H1 (cell line): ENCODE measurements at places on chromosomes 2 and 18.

GRCh38 chr2:11533278-11534070, at the start of gene GREB1:
GREB1 (plus strand) TSS chr2:11534045; CDS start chr2:11556615, 22,570 bp downstream.
- no peak within 1 kb of the TSS for H3K27ac ChIP-seq
- H3K4me3 ChIP-seq = no peak within 1 kb of the TSS
- peaks cover 3% of the 10 kb centered on the region; the same call in 1 of the 2 replicates for H3K4me1 ChIP-seq
- no peaks in the 10 kb centered on the region for H3K27me3 ChIP-seq
- H3K36me3 ChIP-seq = no peaks in the 10 kb centered on the region
- DNase-seq = no peak

DNA sequence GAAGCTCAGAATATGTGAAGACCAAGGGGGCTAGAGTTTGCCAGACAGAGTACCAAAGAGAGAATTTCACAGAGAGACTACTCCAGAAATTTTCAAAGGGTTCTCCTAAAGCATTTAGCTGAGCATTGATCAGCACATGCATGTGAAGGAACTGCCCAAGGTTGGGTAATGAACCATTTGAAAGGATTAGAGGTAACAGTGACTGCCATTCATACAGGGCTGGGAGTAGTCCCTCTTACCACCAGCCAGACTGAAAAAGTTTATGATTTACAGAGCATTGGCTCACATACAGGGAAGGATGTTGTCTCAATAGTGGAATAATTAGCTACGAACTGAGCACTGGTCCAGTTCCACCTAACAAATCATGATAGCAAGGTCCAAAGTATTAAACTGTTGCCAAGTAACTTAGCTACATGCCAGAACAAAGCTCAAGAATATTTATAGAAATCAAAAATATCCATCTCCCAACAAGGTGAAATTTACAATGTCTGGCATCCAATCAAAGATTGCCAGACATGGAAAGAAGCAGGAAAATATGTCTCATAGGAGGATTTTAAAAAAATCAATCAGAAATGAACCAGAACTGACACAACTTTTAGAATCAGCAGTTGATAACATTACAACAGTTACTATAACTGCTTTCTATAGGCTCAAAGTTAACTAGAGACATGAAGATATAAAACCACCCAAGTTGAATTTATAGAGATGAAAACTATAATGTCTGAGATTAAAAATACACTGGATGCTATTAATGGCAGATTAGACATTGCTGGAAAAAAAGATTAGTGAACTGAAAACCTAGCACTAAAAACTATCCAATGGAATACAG, 25.7 kb upstream of the RNF103 start:
- no peaks in the 10 kb centered on the region for H3K4me1 ChIP-seq
- H3K27me3 ChIP-seq = no peaks in the 10 kb centered on the region
- H3K27ac ChIP-seq = no peak overlapping the region
- no peaks in the 10 kb centered on the region for H3K36me3 ChIP-seq
- DNase-seq = no peak

DNA sequence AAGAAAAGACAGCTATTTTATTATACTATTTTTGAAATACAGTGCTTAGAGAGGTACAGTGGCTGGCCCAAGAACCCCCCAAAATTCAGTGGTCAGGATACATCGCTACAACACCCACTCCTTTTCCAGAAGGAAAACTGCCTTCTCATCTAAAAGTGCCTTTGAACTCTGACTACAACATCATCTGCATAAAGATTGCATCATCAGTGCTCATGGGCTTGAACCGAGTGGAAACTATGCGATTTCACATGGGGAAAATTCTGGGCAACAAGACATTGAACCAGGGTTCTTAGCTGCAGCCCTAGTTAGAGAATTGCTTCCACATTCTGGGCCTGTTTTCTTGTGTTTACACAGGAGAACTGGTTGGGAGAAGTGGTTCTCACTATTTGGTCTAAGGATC, 294.6 kb upstream of the SLC14A2 start:
- no peaks in the 10 kb centered on the region for H3K27me3 ChIP-seq
- H3K27ac ChIP-seq = no peak overlapping the region
- no peak overlapping the region for H3K4me3 ChIP-seq
- H3K36me3 ChIP-seq = no peaks in the 10 kb centered on the region
- no peak for DNase-seq
- peaks cover 6% of the 10 kb centered on the region; the same call in 1 of the 2 replicates for H3K4me1 ChIP-seq

- no peak overlapping the region for H3K27ac ChIP-seq
- H3K4me1 ChIP-seq = no peaks in the 10 kb centered on the region
- DNase-seq = no peak
Observed at GRCh38 chr2:70045405-70045804, 41.9 kb upstream of the PCBP1 start.

DNA sequence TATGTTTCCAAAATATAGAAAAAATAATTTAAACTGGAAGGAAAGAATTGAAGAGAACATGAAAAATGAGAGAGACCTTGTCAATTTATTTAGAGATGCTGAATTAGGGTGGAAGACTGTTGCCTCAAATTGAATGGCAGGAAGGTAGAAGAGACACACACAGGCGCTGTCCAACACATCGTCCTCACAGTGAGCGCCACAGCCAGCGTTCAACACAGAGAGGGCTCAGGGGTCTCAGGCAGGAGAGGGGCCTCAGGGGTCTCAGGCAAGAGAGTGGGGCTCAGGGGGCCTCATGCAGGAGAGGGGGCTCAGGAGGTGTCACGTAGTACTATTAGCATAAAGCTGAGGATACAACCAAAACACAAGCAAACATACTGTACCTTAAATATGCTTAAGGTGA, 65.7 kb downstream of the TMEM18 start:
- H3K36me3 ChIP-seq = no peaks in the 10 kb centered on the region
- no peak overlapping the region for H3K27ac ChIP-seq
- H3K4me3 ChIP-seq = no peak overlapping the region
- DNase-seq = no peak
- no peaks in the 10 kb centered on the region for H3K4me1 ChIP-seq
- no peaks in the 10 kb centered on the region for H3K27me3 ChIP-seq

- no peak overlapping the region for H3K4me3 ChIP-seq
- H3K4me1 ChIP-seq = peaks cover 5% of the 10 kb centered on the region; the same call in 1 of the 2 replicates
- H3K27me3 ChIP-seq = 0 out of 2 replicates have a peak, but pooled peaks cover 2% of the 10 kb centered on the region
- no peaks in the 10 kb centered on the region for H3K36me3 ChIP-seq
Observed at GRCh38 chr2:219632760-219633105, 5.3 kb downstream of the SLC4A3 start.

- no peaks in the 10 kb centered on the region for H3K4me1 ChIP-seq
- no peak for DNase-seq
Observed at GRCh38 chr2:42578621-42579020, 10.2 kb downstream of the MTA3 start.

DNA sequence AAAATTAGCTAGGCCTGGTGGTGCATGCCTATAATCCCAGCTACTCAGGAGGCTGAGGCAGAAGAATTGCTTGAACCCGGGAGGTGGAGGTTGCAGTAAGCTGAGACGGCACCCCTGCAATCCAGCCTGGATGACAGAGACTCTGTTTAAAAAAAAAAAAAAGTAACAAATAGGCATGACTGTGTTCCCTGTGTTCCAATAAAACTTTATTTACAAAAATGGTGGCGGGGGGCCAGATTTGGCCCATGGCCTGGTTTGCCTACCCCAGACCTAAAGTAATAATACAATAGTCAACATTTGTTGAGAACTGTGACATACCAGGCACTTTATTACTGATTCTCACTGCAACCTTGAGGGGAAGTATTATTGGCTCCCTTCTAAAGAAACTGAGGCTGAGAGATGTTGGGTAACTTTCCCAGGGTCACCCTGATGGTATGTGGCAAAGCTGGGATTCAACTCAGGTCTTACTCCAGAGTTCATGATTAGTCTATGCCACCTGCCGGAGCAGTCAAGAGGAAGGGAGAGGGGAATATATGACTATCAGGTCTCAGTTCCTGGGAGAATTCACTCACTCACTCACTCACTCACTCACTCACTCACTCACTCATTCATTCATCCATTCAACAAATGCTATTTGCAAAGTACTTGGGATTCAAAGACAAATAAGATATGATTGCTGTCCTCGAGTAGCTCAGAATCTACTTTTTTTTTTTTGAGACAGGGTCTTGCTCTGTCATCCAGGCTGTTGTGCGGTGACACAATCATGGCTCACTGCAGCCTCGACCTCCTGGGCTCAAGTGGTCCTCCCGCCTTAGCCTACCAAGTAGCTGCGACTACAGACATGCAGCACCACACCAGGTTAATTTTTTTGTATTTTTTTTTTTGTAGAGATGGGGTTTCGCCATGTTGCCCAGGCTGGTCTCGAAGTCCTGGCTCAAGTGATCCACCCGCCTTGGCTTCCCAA, 14.3 kb upstream of the KCMF1 start:
- DNase-seq = no peak
- no peaks in the 10 kb centered on the region for H3K36me3 ChIP-seq
- no peak overlapping the region; the same call in 1 of the 2 replicates for H3K4me3 ChIP-seq
- peaks cover 33% of the 10 kb centered on the region for H3K4me1 ChIP-seq

- no peak overlapping the region for H3K4me3 ChIP-seq
- no peak overlapping the region for H3K27ac ChIP-seq
- H3K27me3 ChIP-seq = no peaks in the 10 kb centered on the region
- no peaks in the 10 kb centered on the region for H3K4me1 ChIP-seq
- no peaks in the 10 kb centered on the region for H3K36me3 ChIP-seq
Observed at GRCh38 chr18:10440884-10441283, 13.6 kb upstream of the APCDD1 start.

DNA sequence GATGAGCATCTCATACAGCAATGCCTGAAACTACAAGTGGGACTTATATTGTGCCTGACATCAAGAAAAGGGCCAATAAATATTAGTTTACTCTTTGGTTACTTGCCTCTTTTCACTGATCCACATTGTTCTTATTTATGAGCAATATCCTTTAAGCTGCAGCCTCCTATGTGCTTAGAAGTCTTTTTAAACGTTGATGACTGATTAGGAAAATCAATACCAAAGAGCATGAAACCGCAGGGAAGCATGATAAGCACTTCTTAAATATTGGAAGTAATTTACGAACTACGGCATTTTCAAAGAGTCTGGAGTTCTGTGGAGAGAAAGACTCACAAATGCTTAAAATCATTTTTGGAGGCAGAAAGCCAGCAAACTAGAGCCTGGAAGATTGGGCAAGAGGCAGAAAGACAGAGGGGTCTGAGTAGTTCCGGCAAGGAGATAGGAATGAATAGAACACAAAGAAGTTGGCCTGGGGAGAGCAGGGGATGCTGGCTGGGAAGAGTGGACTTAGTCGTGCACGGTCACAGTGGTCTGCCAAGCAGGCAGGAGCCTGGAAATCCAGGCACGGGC, 122.6 kb upstream of the NOSTRIN start:
- no peak overlapping the region for H3K27ac ChIP-seq
- no peaks in the 10 kb centered on the region for H3K27me3 ChIP-seq
- H3K4me1 ChIP-seq = peaks cover 5% of the 10 kb centered on the region
- no peak overlapping the region for H3K4me3 ChIP-seq
